Endodermal cell (in vitro differentiated cells): ENCODE measurements at places on chromosomes 16 and 17. TPM values are rescaled to one million over a fixed set of nuclear protein-coding genes. Genes with fewer than 3 reads are reported as not detected.
A peak's percentile ranks its signal among the peaks of the same experiment; 100 is the strongest.

COG1 gene
- 27.8 to 37.3 TPM (median 30.3 TPM) in 3 replicates for total RNA-seq

DNA sequence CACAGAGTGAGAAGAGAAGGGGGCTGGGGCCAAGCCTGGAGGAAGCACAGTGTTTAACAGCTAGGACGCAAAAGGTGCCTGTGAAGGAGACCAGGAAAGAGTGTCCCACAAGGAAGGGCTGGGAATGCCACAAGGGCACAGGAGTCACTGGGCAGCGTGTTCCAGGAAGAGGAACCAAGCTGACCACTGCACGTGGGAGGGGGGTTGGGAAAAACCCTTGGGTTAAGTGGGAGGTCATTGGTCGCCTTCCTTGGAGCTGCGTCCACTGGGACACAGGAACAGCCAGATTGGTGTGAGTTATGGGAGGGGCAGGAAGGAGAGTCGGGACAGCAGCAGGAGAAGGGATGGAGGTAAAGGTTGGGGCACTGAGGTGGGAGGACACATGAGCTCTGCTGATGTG is 12.9 kb downstream of the TTYH2 start:
- DNase-seq, result no peak
- H3K36me3 ChIP-seq, result no peaks in the 10 kb centered on the region
- H3K27me3 ChIP-seq, result no peaks in the 10 kb centered on the region
- no peak overlapping the region for H3K27ac ChIP-seq
- no peak overlapping the region for H3K4me3 ChIP-seq
- no peaks in the 10 kb centered on the region for H3K4me1 ChIP-seq

DNA sequence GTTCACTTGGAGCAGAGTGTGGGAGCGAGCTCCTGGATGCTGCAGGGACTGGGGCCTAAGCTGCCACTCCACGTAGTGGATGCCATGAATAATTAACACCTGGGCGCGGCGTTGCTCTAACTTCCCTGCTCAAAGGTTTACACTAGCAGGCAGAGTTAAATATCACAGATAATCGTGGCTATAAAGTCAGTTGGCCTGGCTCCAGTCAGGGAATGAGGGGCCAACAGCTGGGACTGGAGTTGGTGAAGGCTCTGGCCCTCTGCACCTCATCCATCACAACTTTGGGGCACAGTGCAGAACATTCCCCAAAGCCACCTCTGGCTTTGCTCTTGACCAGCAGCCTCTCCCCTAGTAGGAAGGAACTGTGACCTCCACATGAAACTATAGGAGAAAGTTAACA is 10.9 kb downstream of the HOXB4 start:
- H3K4me1 ChIP-seq, result peaks cover 13% of the 10 kb centered on the region
- peaks cover 99% of the 10 kb centered on the region for H3K27me3 ChIP-seq
- no peaks in the 10 kb centered on the region for H3K36me3 ChIP-seq
- no peak overlapping the region for H3K4me3 ChIP-seq
- peak; percentile 70 for DNase-seq
- no peak overlapping the region for H3K27ac ChIP-seq

DNA sequence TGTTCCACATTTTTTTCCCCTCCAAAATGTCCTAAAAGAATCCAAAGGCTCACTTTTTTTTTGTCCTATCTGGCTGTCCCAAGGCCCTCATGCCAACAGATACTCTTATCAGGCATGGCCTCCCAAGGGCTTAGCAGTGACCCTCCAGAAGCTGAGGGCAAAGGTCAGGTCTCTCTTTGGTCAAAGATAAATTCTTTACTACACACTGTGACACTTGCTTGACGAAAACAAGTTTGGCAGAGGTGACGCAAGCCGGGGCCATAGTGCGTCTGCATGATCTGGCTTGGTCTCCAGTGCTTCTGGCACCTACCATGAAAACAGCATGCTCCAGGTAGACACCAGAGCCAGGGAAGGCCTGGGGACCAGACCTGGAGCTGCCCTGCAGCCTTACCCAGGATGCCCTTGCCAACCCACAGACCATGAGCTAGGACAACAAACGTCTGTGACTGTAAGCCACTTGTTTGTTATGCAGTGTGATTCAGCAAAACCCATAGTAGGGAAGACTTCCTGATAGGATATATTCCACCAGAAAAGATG is 48.5 kb upstream of the IRF8 start:
- H3K4me3 ChIP-seq, result no peak overlapping the region
- peak; percentile 38 for DNase-seq
- no peaks in the 10 kb centered on the region for H3K36me3 ChIP-seq
- H3K27ac ChIP-seq, result no peak overlapping the region
- no peaks in the 10 kb centered on the region for H3K27me3 ChIP-seq

DNA sequence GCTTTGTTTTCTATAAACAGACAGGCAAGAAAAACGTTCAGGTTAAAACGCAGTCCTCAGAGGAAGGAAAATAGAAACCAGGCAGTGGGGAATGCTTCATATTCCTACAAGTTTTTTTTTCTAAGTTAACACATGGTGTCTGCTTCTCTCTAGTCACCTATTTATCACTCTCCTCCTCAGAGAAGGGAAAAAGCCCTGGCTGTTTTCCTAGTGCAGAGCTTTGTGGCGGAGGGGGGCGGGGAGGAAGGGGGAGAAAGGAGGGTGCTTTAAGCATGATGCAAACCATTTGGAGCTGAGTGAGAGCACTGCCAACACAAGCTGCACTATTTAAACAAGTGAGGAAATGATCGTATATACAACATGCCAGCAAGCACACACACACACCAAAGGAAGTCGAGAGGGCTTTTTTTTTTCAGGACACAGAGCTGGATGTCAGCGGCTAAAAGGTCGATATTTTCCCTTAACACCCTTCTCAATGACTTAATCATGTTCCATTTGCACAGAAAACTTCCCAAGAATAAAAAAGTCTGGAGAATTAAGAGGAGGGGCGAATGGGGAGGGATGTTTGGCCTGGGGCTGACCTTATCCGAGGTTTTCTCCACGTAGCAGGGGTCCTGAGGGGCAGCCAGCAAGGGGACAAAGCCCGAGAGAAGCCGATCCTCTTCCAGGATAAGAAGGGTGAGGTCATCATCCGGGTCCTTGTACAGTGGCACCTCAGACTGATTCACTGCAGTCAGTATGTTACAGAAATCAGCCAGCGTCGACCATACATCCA is 117.4 kb downstream of the HIC1 start:
- H3K27me3 ChIP-seq, result no peaks in the 10 kb centered on the region
- H3K36me3 ChIP-seq, result peaks cover 82% of the 10 kb centered on the region
- H3K4me1 ChIP-seq, result peaks cover 13% of the 10 kb centered on the region

- H3K27ac ChIP-seq, result no peak overlapping the region
- H3K4me1 ChIP-seq, result peaks cover 4% of the 10 kb centered on the region
- H3K27me3 ChIP-seq, result no peaks in the 10 kb centered on the region
- H3K4me3 ChIP-seq, result no peak overlapping the region
Measured at GRCh38 chr16:12024429-12024828, 47.9 kb downstream of the SNX29 start.
